Mammary microvascular endothelial cell (primary cell): ENCODE measurements at places on chromosomes 16 and 17. TPM values are rescaled to one million over a fixed set of nuclear protein-coding genes. Genes with fewer than 3 reads are reported as not detected.

The RNF166 gene
- total RNA-seq = 20.8 and 24.9 TPM in 2 replicates

The IL17C gene
- 0.79 TPM in 1 of 2 replicates, not detected in the other for total RNA-seq

The RAB40B gene
- total RNA-seq = 2.7 and 9.4 TPM in 2 replicates

The NXN gene
- total RNA-seq = 10.7 and 12.6 TPM in 2 replicates

The MFAP4 gene
- not detected in 2 replicates for total RNA-seq

The HSPB9 gene
- not detected in 2 replicates for total RNA-seq

The WNT9B gene
- total RNA-seq = not detected in 2 replicates

The EPN3 gene
- 0.10 and 0.13 TPM in 2 replicates for total RNA-seq

The CD300A gene
- not detected in 2 replicates for total RNA-seq

The NOS2 gene
- 0.05 and 0.07 TPM in 2 replicates for total RNA-seq

The SPNS3 gene
- 0.93 and 0.98 TPM in 2 replicates for total RNA-seq

The TVP23A gene
- total RNA-seq = not detected in 2 replicates

The RAB37 gene
- 0.40 and 0.44 TPM in 2 replicates for total RNA-seq

The MGAT5B gene
- total RNA-seq = 1.1 and 2.1 TPM in 2 replicates

The HBA2 gene
- total RNA-seq = not detected in 2 replicates

The VTN gene
- 0.07 TPM in 1 of 2 replicates, not detected in the other for total RNA-seq

The MT4 gene
- not detected in 2 replicates for total RNA-seq

The FNDC8 gene
- not detected in 2 replicates for total RNA-seq

The ARHGDIG gene
- 0.20 and 2.0 TPM in 2 replicates for total RNA-seq

The CLDN9 gene
- total RNA-seq = not detected in 2 replicates

The KRT16 gene
- total RNA-seq = not detected in 2 replicates

The HSD17B2 gene
- 299 and 347 TPM in 2 replicates for total RNA-seq

The ZDHHC1 gene
- total RNA-seq = 5.2 and 6.7 TPM in 2 replicates

The CCL17 gene
- total RNA-seq = not detected in 2 replicates

The ACE gene
- total RNA-seq = 13.5 and 15.8 TPM in 2 replicates

The PDPK1 gene
- total RNA-seq = 19.4 and 25.1 TPM in 2 replicates

The MYH13 gene
- total RNA-seq = not detected in 2 replicates

The CCL7 gene
- not detected in 2 replicates for total RNA-seq

The P2RX5 gene
- total RNA-seq = 3.9 and 6.0 TPM in 2 replicates

The TMC8 gene
- 0.07 and 0.30 TPM in 2 replicates for total RNA-seq

The KRTAP2-3 gene
- total RNA-seq = not detected in 2 replicates

The ANKFN1 gene
- total RNA-seq = not detected in 2 replicates

The ABCC12 gene
- total RNA-seq = not detected in 2 replicates

The ABI3 gene
- total RNA-seq = 71.1 and 73.1 TPM in 2 replicates

The WFIKKN1 gene
- total RNA-seq = 0.10 TPM in 1 of 2 replicates, not detected in the other

The CSH2 gene
- total RNA-seq = not detected in 2 replicates

The TRAF4 gene
- 25.8 and 29.2 TPM in 2 replicates for total RNA-seq

The SEPTIN1 gene
- not detected in 2 replicates for total RNA-seq

The NOD2 gene
- total RNA-seq = 0.30 and 0.33 TPM in 2 replicates

The NUP85 gene
- 44.2 and 50.5 TPM in 2 replicates for total RNA-seq

The PITPNM3 gene
- total RNA-seq = 0.20 and 0.39 TPM in 2 replicates

The HS3ST6 gene
- total RNA-seq = not detected in 2 replicates

The NACA2 gene
- not detected in 2 replicates for total RNA-seq

The FBXL16 gene
- total RNA-seq = 0.07 TPM in 1 of 2 replicates, not detected in the other

The RTN4RL1 gene
- 0.10 TPM in 1 of 2 replicates, not detected in the other for total RNA-seq

The NMRAL1 gene
- 41.9 and 55.3 TPM in 2 replicates for total RNA-seq

The TEX14 gene
- total RNA-seq = 0.27 TPM in 1 of 2 replicates, not detected in the other

The CRYBA1 gene
- total RNA-seq = not detected in 2 replicates

The LRRC3C gene
- total RNA-seq = not detected in 2 replicates

The SSTR5 gene
- total RNA-seq = not detected in 2 replicates
